ENCODE measurements at places on chromosomes 16 and 17.

GRCh38 chr17:7897773-7898172 is 9.2 kb downstream of the CHD3 start:
- no peak for DNase-seq

DNA sequence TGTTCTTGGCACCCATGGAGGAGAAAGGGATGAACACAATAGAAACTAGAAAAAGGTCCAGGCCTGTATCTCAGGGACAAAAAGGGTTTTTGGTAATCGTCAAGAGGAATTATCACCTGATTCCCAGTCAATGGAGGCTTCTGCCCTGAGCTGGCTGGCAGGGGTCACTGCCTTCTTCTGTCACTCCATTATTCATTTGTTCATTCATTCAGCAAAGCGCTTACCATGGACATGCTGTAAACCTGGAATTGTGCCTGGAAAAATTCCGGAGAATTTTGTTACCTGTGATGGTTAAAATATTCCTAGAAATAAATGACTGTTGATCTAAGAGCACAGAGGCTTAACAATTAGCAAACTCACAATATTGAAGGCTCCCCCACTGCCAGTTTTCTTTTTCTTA is 212.3 kb downstream of the SHISA9 start:
- no peak for DNase-seq

DNA sequence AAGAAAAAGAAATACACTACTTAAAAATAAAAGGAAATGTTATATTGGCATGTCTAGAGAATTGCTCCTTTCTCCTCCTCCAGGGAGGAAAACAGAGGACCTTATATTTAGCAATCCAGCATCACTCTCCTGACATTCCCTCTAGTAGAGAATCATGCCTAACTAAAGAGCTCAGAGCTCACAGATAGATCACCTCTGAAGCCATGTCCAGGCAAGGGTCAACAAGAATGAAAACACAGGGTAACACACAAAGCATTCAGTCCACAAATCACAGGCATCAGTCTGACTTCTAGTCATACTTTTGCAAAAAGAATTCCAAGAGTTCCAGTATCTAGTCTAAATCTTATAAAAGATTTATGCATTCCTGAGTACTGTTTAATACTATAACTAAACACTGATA is 4.4 kb upstream of the HASPIN start:
- no peak for DNase-seq

DNA sequence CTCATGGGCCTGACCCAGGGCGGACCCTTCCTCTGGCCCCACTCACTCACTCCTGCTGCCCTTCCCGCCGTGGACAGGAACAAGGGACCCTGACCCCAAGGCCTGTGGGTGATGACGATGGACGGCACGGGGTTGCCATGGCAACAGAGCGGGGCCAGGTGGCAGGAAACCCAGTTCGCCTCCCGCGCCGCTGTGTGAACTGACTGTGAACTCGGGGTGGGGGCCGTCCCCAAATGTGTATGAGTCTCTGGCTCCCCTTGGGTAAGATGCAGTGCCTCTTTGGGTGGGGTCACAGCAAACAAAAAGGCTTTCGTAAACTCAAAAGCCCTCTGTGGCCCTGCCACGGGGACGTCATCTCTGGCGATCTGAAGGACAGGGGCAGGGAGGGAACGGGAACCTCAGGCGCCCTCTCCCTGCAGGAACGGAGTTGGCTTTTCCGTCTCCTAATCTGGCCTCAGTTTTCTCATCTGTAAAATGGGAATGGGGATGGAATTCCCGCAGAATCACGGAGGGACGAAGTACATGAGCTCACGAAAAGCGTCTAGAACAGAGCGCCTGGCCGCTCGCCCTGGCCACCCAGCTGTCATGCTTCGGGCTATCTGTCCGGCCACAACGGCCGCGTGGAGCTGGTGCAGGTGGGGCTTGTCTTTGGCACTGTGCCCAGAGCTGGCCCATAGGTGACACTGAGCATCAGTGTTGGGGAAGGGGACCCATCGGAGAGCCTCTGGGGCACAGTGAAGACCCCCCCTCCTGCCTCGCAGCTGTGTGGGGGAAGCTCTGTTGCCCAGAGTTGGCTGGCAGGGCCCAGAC is 44.9 kb upstream of the PABPN1L start:
- DNase-seq, result no peak

GRCh38 chr17:50624321-50624934 is 10.3 kb upstream of the ABCC3 start:
- DNase-seq, result no peak

DNA sequence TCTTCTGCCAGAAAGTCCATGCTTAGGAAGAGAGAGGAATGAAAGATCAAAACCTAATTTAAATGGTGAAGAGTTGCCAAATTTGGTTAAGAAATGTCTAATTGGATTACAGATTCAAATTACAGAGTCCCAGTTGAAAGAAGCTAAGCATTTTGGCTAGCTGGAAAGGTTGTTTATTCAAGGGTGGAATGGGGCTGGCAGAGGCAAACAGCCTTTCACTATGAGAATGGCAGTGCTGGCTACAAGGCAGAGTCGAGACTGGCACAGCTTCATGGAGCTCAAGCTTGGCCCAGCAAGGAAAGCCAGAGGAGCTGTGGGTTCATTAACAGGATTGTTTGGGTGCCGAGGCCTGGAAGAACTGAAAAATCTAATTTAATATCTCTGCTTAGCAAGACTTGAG is 13.6 kb downstream of the MAP3K3 start:
- no peak for DNase-seq

GRCh38 chr17:72366626-72367025 is 245.8 kb downstream of the SOX9 start:
- no peak for DNase-seq

DNA sequence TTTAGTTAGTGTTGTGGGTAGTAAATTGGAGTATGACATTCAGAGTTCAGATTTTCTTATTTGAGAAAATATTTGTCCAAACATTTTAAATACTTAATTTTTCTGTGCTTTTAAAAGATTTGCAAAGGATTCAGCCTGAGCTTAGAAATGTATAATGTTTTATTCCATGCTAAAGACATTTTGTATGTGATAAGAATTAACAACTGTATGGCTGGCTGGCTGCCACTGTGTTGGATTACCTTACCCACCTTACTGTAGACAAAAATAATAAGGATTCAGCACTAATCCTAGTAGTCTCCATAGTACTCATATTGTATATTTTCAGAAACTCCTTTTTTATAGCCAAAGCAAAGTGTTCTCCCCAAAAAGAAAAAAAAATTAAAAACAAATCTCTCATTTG is 74.8 kb downstream of the TANC2 start:
- no peak for DNase-seq
